Glutamatergic neuron (in vitro differentiated cells): ENCODE measurements at places on chromosomes 5 and 9. TPM values are rescaled to one million over a fixed set of nuclear protein-coding genes. Genes with fewer than 3 reads are reported as not detected.
A peak's percentile ranks its signal among the peaks of the same experiment; 100 is the strongest.

DNA sequence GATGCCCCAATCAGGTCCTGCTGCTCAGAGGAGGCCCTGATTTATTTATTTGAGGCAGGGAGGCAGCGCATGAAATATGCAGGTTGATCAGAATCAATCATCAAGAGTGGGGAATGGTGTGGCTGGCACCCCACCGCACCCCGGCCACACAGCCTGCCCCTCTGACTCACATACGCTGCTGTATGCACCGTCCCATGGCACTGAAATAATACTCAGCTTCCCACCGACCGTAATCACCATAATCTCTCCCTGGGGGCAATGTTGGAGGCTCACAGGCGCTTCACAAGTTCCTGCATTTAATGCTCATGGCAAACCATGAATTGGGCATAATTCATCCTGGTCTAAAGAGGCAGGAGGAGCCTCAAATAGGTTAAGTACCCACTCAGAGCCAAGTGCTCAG, 141.2 kb upstream of the TBC1D2 start:
- no peak for DNase-seq

- DNase-seq = no peak
These were observed 151.5 kb upstream of the DAPK1 start for GRCh38 chr9:87346061-87346665.

GRCh38 chr5:58431832-58432231, 28.1 kb downstream of the PLK2 start:
- DNase-seq = no peak

- no peak for DNase-seq
These were observed 34.7 kb downstream of the CSNK1G3 start for GRCh38 chr5:123546657-123547056.

GRCh38 chr9:125889476-125890419, 142.6 kb downstream of the PBX3 start:
- peak; percentile 62 for DNase-seq

GRCh38 chr5:5318426-5319190, 103.9 kb upstream of the ICE1 start:
- no peak for DNase-seq

DNA sequence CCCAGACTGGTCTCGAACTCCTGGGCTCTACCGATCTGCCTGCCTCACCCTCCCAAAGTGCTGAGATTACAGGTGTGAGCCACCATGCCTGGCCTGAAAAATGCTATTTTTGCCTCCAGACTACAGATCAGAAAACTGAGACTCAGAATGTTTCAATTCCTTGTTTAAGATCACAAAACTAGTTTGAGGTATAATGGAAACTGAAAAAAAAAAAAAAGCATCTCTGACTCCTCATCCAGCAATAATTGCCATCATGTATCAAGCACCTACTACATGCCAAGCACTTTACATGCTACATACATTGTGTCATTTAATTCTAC, 35.6 kb downstream of the PLAC8L1 start:
- DNase-seq = no peak

DNA sequence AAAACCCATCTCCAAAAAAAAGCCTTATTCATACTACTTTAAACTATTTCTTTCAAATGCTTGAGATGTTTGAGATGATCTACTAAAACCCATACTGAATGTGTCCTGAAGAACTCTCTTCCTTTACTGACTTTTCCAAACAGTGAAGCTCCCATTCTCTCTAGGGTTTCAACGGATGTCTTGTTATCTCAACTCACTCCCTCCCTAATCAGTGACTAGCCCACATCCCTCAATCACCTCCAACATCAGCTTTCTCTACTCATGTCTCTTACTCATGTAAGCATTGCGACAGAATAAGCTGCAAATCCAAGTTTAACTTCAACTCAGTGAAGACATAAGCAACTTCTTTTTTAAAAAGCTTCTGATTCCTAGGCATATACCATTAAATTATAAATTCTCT, 42.1 kb downstream of the WDR41 start:
- no peak for DNase-seq

GRCh38 chr5:142572006-142572405, 113.9 kb downstream of the FGF1 start:
- no peak for DNase-seq

DNA sequence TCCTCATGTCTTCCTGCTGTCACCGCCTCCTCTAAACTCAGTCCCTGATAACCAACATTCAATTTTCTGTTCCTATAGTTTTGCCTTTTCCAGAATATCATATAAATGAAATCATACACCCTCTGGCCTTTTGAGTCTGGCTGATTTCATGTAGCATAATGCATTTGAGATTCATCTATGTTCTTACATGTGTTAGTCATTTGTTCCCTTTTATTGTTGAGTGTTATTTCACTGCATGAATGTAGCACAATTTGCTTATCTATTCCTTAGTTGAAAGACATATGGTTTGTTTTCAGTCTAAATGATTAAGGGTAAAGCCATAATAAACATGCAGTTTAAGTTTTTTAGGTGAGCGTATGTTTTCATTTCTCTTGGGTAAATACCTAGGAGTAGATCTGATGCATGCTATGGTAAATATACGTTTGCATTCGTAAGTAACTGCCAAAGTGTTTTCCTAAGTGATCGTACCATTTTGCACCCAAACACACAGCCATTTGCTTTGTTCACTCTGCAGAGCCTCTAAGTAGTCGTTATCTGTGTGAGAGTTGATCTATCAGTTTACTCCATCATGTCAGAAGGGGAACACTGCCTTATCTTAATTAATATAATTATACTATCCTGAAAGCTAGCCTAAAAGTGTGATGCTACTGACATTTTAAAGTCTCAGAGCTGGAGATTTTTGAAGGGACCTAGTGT, 460.8 kb downstream of the DMAC1 start:
- no peak for DNase-seq

- no peak for DNase-seq
These were observed 185.4 kb downstream of the TTC39B start for GRCh38 chr9:15121630-15122029.

DNA sequence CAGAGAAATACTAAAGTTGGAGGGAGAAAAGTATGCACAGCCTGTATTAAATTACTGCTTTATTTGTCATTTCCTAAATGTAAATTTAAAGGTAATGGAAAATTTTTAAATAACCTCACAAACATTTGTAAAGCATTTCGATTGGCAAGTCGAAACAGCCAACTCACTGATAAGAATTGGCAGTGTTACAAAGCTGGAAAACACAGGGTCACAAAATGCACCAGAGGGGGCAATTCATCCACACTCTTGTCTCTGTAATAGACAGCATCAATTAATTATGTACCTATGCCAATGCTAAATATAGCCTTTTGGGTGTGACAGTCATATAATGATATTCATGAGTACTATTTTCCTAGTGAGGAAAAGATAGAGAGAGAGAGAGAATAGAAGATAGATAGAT, 140.6 kb upstream of the PRLR start:
- DNase-seq = no peak

The PCDHGB5 gene
- total RNA-seq = 9.3 TPM

- DNase-seq = peak; percentile 38
These were observed 27.5 kb downstream of the ZNF474 start for GRCh38 chr5:122156724-122157325.
